MV-4-11 (cell line): ENCODE measurements at places on chromosomes 16 and 17.

DNA sequence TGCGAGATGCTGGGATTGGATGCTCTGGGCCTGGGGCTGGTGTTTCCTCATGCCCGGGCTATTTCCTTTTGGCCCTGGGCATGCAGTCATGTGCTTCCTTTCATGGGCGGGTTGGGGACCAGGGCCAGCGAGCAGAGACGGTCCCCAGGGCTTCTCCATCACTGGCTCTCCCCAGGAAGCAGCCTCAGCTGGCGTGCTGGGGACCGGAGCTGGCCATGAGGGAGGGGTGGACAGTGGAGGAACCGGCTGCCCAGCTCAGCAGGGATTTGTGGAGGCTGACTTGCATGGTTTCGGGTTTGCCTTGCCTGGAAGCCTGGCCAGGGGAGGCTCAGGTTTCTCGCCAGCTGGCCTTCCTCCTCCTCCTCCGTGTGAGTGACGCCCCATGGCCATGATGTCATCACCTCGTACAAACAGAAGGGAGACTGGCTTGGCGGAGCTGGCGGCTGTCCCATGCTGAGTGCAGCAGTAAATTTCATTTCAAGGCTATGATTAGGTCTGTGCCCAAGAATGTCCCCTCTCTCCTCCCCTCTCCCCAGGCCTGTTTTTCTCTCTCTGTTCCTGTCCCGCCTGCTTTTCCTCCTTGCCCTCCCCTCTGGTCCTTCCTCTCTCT, 8.9 kb upstream of the TIMP2 start:
- DNase-seq = peak; percentile 63

DNA sequence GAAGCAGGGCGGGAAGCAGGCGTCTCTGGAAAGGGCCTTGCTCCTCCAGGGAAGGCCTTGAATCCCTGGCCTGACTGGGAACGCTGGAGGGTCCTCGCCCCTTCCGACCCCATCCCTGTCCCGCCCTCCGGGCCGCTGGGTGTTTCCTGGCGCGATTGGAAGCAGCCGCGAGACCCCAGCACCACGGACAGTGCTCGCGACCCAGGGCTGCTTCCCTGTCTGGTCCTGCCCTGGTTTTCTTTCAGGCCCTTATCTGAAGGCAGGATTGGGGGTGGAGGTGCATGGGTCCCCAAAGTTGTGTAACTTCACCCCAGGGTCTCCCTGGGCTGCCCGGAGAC, 2.1 kb downstream of the MGAT5B start:
- no peak for DNase-seq

DNA sequence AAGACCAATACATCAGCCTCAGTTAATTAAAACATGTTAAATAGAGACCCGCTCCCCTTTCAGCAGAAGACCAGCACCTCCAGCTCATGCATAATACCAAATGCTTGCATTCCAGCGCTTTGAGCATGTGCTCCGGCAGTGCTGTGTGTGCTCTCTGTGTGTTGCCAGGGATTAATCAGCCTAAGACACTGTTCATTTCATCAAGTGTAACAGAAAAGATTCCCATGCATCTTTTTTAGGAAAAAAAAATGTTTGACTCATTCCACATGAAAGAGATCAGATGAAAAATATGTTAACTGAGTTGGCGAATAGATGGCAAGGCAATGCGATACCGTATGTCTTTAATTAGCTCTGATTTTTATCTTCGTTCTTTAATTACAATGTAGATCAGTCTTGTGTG, 187.6 kb downstream of the RPTOR start:
- no peak for DNase-seq

DNA sequence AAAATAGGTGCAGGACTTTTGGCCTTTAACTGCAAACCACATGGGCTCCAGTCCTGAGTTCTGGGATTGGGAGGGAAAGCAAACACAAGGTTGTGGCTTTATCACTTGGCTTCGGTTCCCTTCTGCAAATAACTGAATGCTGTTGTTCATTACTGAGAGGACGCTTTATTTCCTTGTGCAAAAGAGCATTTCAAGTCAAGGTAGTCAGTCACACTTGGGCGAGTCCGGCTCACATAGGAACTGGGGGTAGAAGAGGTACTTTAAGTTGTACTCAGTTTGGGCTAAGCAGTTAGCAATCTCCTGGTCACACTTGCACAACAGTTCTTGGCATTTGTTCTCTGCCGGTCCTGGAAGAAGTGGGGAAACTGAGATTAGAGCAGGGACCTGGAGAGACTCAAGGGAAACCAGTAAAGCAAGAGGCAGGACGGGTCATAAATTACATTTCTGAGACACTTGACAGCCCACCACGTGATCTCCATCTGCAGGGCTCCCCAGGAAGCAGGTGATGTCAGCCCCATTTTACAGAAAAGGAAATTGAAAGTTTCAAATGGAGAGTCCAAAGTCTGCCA, 21.6 kb downstream of the PLA2G10 start:
- DNase-seq = peak; percentile 25

- no peak for DNase-seq
Observed at GRCh38 chr17:61466246-61466645, 14.0 kb downstream of the TBX4 start.

GRCh38 chr17:42928714-42929496, 28.3 kb downstream of the G6PC1 start:
- DNase-seq = peak; percentile 97

- DNase-seq = no peak
Observed at GRCh38 chr17:50681263-50682200, 26.2 kb downstream of the ANKRD40 start.

- DNase-seq = no peak
Observed at GRCh38 chr17:12664252-12664651, 1.4 kb upstream of the MYOCD start.

- no peak for DNase-seq
Observed at GRCh38 chr16:78142788-78143187, 43.3 kb downstream of the WWOX start.
